Daoy (cell line): ENCODE measurements at places on chromosomes 12 and 14.

- no peak for DNase-seq
These were observed 58.4 kb downstream of the SOX5 start for GRCh38 chr12:23891115-23891514.

DNA sequence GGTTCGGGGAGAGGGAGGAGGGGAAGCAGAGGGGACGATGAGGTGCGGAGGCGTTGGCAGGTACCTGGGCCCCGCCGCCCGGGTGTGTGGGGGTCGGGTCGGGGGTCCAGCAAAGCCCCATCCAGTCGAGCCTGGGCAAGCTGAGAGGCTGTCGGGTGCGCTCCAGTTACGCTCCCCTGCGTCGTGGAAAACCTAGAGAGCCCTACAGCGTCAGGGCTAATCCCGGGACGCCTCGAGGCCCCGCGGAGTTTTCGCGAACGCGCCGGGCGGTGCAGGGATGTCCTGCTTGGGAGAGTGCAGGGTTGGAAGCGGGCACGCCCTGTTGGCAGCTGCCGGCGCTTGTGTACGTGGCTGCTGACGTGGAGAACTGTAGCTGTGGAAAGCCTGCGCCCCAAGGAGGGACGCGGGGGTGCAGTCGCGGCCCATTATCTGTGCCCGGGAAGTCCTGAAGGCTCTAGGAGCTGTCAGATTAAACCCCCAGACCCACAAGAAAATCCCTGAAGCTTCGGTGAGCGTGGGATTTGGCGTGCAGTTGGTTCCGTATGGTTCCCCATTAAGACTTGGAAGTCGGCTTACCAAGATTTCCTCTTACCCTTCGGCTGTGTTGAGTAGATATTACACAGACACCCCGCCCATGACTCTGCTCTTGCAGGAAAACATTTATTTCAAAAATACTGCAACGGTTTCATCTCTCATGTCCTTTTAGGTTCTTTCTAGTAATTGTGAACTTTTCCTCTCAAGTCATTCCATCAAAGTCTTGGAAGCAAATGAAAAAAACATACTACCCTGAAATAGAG is 11.3 kb upstream of the SLC38A2 start:
- DNase-seq: peak; percentile 89

DNA sequence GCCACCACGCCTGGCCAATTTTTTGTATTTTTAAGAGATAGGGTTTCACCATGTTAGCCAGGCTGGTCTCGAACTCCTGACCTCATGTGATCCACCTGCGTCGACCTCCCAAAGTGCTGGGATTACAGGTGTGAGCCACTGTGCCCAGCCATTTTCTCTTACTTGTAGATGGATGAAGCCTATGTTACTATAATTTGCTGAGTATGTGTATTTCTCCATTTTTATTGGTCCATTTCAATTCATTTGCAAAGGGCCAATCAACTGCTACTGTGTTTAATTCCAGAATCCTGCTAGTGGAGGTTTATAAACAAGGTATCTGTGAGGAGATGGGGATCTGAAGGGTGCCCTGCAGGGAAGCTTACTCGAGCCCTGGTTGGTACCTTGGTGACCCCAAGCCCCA is 101.7 kb upstream of the MAX start:
- no peak for DNase-seq

GRCh38 chr14:88352698-88353097 is 29.6 kb upstream of the KCNK10 start:
- peak; percentile 21 for DNase-seq

- peak; percentile 41 for DNase-seq
These were observed 156.1 kb upstream of the TMEM260 start for GRCh38 chr14:56423544-56423943.

DNA sequence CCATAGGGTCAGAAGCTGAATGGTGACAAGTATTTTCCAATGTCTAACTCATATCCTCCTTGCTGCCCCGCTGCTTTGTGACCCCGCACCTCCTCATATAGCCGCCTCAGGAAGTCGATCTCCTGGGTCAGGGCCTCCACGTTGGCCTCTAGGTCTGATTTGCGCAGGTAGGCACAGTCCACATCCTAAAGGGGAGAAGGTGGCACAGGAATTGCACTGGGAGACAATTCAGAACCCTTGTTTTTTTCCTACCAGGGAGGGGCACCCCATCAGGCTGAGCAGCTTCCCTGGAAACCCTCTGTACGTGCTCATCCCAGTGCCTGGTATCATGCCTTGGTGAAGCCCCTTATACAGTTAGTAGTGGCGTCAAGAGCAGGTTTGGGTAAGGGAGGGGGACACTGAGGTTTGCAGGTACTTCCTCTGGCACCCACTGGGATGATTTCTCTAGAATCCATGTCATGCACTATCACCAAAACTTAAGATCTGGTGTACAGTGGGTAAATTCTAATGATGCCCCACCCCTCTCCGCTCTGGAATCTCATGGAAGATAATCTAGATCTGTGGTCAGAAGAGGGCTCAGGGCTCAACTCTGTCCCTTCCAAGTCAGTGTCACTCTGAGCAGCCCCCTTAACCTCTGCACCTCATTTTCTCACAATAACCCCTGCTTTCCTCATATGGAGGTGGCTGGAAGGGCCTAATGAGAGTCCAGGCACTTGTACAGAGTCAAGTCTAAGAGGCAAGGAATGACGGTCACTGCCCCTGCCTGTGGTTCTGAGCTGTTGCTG is 20.1 kb upstream of the KRT86 start:
- DNase-seq: no peak

DNA sequence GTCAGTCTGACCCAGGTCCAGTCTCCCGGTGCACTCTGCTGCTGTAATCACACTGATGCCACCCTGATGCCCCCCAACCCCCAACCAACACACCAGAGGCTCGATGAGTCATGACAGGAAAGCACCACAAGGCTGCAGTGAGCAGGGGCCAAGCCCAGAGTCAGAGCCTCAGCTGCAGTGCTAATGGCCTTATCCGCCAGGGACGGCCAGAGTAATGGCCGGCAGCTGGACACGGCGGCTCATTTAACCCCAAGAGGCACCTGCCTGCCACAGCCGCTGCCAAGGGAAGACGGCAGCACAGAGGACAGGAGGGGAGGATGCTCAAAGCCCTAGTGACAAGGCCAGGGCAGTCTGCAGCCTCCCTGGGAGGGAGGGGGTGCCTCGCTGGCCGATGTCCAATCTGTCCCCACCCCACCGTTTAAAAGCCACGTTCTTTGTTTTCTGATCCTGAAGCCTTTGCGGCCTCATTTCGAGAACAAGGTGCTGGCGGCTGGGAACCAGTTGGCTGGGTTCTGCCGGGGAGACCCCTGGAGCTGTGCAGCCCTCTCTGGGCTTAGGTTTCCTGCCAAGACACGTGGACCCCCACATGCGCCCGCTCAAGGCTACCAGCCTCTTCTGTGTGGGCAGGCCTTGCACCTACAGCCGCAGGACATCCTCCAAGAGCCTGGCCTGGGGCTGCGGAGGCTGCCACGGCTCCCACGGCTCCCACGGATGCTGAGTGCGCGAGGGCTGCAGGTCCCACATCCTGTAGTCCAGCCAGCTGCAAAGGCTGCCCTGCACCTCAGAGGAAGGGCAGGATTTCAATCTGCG is 13.1 kb downstream of the CCDC85C start:
- peak; percentile 87 for DNase-seq

DNA sequence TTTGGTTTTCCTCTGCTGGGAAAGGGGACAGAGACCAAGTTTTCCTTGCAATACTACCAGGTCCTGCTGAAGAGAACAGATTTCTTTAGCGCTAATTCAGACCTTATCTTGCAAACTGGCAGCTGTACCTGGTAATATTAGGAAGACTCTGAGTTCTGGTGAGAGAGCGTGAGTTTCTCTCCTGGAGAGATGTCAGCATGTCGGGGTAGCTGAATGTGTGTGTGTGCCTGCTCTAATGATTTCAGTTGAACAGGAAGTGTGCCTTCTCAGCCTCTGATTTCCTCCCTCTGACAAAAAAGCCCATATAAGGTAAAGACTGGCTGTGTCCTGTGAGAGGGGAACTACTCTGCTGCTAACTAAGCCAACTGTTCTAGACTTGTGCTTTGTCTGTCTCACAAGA is 10.3 kb upstream of the ERP27 start:
- peak; percentile 63 for DNase-seq

DNA sequence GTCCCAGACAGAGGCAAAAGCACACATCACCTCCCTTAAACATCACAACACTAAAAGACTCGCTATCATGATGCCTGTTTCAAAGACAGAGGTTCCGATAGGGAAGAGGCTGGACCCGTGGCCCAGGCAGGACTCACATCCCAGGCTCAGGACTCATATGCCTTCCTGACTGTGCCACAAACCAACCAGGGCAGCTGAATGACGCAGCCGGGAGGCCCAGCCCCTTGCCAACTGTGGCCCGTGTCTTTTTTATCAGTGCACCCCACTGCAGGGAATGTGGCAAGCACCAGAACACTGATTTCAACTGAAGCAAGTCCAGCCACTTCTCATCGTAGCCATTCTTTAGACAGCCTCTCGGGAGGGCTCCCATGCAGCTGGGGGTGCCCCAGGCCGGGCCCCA is 132.3 kb downstream of the KSR2 start:
- DNase-seq: peak; percentile 43

DNA sequence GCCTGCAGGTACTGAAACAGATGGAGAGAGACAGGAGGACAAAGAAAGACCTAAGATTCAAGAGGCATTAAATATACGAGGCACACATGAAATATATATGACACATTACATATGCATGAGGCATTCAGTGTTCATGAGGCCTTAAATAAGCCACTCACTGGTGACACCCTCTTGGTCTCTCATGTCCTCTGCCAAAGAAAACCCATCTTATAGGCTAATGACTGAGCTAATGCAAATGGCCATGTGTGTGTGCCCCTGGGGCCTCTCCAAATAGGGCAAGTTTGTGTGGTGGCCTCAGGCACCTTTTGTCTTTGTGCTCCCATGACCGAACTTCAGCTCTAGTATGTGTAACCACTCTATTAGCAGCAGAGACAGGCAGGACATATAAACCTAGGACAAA is 18.8 kb downstream of the COQ6 start:
- DNase-seq: no peak

GRCh38 chr14:52575858-52576257 is 23.2 kb downstream of the GPR137C start:
- DNase-seq: no peak

DNA sequence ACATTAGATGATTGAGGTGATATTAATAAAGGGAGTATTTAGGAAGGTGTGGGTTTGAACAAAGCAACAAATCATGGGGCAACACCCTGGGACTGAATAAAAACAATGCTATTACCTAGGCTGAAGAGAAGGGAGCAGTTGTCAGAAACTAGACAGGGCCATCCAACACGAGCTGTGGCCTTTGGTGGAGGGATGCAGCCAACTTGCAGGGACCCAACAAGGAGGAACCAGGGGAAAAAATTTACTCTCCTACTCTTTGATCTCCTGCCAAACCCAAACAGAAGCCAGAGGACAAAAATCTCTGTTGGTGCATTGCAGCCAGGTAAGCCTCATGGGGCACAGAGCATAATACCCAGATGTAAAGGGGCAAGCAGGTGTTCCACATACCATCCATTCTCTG is 12.0 kb downstream of the SLC39A2 start:
- DNase-seq: no peak

DNA sequence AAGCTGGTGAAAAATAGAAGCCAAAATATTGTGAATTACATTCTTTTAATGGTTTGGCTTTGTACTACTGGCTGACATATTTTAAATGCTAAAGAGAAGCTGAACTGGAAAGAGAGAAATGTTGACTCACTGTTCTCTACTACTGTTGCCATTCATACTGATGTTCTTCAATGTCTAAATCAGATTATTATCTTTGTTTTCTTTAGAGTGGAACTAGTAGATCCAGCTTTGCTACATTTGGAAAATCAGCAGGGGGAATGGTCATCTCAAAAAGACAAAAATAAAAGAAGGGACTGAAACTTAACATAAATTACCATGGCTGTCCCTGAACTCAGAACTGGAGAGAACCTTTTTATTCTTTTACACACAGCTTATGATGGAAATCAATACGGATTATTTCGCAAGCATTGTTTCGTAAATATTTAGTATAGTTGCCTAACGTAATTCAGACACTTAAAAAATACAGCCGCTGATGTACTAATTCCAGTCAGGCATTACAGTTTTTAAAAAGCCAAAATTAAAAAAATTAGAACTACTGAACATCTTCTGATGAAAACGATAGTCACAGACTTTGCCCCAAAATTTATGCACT is 76.3 kb upstream of the OTX2 start:
- DNase-seq: no peak

DNA sequence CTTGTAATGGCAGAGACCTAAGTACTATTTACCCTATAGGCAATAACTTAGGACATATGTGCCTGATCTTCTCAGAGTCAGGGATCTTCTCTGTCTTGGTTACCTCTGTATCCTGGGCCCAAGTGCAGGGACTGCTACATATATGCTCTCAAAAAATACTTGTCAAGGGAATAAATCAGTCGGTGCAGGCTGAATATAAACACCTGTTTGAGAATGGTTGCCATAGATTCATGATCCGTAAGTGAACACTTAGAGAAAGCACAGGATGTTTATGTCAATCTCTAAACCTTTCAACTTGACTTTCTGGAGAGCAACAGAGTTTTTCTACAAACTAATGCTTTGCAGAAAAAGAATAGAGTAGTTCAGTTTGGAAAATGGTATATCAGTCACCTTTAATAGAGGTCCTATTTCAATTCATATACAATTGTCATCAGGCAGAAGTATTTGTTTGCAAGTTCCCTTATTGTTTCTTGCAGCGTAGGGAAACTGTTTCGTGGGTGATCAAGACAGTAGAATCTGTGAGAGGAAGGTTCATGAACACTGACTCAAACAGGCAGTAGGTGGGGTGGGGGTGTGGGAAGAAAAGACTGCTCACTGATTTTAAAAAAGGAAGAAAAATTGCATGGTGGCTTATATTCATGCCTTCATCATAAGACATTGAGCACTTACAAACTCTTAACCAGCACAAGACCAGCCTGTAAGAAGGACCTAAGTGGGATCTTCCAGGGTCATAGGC is 6.0 kb upstream of the UBE2N start:
- DNase-seq: no peak

GRCh38 chr12:6031001-6031400 is 85.9 kb upstream of the ANO2 start:
- DNase-seq: no peak

- peak; percentile 85 for DNase-seq
These were observed 35.2 kb downstream of the SLC8B1 start for GRCh38 chr12:113299619-113300237.

- no peak for DNase-seq
These were observed 189.5 kb downstream of the KCNC2 start for GRCh38 chr12:75020068-75020557.

GRCh38 chr12:113610698-113611097 is 139.0 kb upstream of the LHX5 start:
- no peak for DNase-seq

- no peak for DNase-seq
These were observed 8.9 kb upstream of the WNT5B start for GRCh38 chr12:1620092-1620491.

GRCh38 chr12:80698256-80698655 is 9.2 kb upstream of the MYF6 start:
- DNase-seq: no peak

- no peak for DNase-seq
These were observed 17.4 kb downstream of the GNG2 start for GRCh38 chr14:51877810-51878209.

- DNase-seq: no peak
These were observed 59.7 kb downstream of the SCFD1 start for GRCh38 chr14:30681752-30682355.

GRCh38 chr14:77270361-77271112 is 469 bp downstream of the NGB start:
- DNase-seq: no peak

- no peak for DNase-seq
These were observed 73.7 kb downstream of the PRIMA1 start for GRCh38 chr14:93714605-93715004.

GRCh38 chr14:69152902-69153151 is at the start of gene DCAF5:
Gene DCAF5, minus strand, starts transcription at chr14:69153119. Its CDS starts 141 bp downstream, at chr14:69152978.
- no peak for DNase-seq
